A172 (cell line): ENCODE measurements at places on chromosomes 16 and 17. TPM values are rescaled to one million over a fixed set of nuclear protein-coding genes. Genes with fewer than 3 reads are reported as not detected.

GRCh38 chr17:47946929-47947397, 5.6 kb downstream of the PNPO start:
- peak; percentile 92 for DNase-seq

MT3 gene
- not detected in 2 replicates for total RNA-seq

- DNase-seq, result peak; percentile 54
Observed at GRCh38 chr16:11913425-11914079, 2.2 kb downstream of the GSPT1 start.

- no peak for DNase-seq
Observed at GRCh38 chr16:75227361-75228142, 8.8 kb downstream of the CTRB1 start.

POLR3K gene
- total RNA-seq, result 11.7 and 15.9 TPM in 2 replicates
